ENCODE measurements at places on chromosomes 5 and 9.

GRCh38 chr9:98972716-98973115 is 29.0 kb downstream of the COL15A1 start:
- DNase-seq, result no peak

DNA sequence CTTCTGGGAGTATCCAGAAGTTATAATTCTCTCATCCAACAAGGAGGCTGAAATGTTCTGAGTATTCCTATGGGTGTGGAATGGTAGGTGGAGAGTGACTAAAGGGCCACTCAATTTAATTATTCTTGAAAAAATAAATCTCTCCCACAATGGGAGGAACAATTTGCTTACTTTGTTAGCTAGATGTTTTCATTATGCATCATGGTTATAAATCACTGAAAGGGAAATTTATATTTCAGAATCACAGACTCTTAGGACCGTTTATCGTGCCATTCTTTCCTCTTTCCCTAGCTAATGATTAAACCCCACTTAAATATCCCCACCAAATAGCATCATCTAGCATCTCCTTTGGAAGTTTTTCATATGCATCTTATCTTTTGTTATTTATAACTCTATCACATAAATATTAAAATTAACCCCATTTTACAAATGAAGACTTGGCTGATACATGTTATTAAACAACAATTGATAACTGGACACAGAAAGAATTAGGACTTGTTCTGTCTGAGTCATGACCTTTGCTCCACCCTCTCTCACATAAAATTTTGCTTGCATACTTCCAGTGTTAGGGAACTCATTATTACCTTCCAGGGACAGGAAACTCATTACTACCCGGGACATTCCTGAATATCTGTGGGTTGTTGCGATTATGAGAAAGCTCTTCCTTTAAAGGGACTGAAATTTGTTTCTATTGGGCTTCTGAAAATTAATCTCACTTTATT is 94.9 kb upstream of the NMUR2 start:
- no peak for DNase-seq

DNA sequence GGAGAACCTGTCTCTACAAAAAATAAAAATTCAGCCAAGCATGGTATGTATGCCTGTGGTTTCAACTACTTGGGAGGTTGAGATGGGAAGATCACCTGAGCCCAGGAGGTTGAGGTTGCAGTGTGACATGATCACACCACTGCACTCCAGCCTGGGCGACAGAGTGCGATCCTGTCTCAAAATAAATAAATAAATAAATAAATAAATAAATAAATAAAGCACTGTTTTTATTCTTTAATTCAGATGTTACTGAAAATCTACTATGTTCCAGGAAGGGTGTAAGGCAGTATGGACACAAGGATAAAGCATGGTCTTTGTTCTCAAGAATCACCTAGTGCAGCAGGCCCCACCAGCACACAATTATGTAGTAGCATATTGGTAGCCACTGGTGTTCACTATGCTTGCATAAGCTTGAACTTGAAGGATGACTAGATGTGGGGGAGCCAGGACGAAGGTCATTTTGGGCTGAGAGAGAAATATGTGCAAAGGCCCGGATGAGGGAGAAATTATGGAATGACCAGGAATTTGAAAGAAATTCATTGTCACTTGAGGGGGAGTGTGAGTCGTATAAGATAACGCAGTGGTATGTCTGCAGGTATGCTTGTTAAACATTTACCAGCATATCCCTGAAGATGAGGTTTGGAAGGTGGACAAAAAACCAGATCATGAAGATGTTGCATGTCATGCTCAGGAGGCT is 70.2 kb upstream of the CD180 start:
- DNase-seq, result no peak

DNA sequence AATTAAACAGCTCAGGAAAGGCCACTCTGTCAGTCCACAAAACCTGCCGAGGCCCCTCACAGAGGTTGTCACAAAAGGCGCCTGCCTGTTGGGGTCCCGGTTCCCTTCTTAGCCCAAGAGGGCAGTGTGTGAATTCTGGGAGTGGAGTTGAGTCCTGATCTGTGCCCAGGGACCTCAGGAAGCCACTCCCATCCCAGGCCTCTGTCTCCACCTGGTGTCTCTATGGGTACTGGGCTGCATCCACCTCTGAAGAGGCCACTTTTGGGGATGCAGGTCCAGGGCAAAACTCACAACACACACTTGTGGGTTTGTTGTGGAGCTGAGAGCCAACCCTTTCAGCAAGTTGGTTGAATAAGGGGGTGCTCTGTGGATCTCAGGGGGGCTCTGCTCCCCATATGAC is 74.3 kb upstream of the STXBP1 start:
- DNase-seq, result no peak

GRCh38 chr5:57878301-57878722 is 395.7 kb upstream of the ACTBL2 start:
- peak; percentile 43 for DNase-seq

- peak; percentile 17 for DNase-seq
Measured at GRCh38 chr5:98705841-98706240, 67.6 kb upstream of the RGMB start.

DNA sequence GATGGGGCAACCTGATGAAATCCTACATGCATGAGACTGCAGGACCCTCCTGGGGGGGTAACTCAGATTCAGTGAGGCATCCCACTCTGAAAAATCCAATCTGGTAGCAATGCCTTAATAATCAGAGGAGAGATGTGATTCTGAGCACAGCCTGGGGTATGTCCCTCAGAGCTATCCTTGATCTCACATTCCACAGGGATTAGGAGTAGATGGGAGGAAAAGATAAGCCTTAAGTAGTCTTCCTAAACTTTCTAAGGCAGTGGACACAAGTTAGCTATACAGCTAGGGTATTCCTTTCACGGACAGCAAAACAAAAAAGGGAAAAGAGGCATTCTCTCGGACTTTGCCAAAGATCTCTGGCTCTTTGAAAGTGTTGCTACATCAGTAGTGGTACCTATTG is 3.9 kb upstream of the SPATA9 start:
- peak; percentile 22 for DNase-seq

All from astrocyte (in vitro differentiated cells and primary cell).